ENCODE measurements at places on chromosomes 13 and 19.

DNA sequence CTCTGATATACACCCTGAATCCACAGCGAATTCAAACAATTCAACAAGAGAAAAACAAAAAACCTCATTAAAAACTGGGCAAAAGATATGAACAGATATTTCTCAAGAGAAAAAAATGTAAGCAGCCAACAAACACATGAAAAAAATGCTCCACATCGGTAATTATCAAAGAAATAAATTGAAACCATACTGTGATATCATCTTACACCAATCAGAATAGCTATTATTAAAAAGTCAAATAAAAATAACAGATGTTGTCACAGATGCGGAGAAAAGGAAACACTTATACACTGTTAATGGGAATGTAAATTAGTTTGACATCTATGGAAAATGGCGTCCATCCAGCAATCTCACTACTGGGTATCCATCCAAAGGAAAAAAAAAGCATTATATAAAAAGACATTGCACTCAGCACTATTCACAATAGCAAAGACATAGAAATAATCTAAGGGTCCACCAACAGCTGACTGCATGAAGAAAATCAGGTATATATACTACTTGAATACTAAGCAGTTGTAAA lies 1495.0 kb upstream of the PCDH20 start:
- DNase-seq, result no peak

DNA sequence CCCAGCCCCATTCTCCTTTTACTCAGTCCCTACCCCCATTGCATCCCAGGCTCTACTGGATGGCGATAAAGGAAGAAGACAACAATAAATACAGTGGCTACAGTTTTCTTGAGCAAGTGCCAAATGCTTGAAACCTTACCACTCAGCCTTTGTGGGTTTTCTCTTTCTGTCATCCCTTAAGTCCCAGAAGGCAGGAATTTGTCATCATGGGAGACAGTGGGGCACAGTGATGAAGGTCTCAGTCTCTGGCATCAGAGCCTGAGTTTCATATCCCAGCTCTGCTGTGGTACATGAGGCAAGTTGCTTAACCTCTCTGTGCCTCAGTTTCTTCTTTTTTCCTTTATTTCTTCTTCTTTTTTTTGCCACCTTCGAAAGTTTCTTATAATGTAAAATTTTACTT lies 5.1 kb upstream of the COMP start:
- no peak for DNase-seq

DNA sequence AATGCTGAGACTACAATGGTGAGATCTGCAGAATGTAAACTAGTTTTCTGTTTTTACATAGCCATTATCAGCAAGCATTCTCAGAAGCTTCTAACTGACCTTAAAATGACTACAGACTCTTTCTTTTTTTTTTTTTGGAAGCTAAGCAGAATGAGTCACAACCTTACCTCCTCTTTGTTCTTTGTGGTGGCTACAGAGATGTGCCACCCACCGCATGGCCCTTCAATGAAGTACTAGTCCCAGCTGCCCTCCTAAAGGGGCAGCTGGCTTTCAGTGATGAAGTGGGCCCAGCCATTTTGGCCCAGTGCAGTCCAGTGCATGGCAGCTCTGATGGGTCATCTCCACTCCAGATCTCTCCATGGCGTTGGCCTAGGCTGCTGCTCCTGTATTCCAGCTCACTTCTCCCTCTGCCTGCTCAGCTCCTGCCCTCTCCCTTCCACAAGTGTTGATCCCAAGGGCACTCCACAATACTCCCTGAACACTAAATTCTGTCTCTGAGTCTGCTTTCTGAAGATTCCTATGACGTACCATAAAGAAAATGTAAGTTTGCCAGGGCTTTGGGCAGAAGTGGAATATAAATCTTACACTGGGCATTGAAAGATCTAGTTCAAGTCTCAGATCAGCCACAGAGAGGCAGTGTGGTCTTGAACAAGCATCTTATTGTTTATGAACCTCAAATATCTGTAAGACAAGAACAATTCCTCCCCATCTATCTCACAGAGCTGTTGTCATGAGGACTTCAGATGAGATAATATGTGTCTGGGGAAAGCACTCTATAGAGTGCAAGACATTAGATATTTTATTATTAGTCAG lies 85.6 kb downstream of the RXFP2 start:
- no peak for DNase-seq

DNA sequence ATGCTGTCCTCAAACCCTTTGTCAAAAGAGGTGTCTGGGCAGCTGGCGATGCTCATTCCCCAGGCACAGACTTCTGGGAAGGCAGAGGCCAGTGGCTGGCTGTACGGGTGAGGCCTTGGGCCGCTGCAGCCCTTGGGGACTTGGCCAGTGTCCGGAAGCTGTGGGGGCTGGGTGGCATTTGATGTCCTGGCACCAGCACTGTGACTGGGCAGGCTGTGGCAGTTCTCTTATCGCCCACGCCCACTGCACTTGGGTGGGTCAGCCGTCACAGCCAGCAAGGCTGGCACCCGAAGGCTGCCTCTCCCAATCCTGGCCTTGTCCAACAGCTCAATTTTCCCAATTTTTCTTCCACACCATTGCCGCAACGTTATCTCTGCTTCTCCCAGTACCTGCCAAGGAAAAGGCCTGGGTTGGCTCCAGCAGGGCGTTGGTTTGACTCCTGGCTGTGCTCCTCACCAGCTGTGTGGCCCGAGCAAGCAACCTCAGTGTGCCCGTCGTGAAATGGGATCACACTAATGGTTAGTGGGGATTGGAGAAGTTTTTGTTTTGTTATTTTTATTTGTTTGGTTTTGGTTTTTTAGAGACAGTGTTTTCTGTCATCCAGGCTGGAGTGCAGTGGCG lies 12.7 kb upstream of the SLC44A2 start:
- DNase-seq, result no peak

DNA sequence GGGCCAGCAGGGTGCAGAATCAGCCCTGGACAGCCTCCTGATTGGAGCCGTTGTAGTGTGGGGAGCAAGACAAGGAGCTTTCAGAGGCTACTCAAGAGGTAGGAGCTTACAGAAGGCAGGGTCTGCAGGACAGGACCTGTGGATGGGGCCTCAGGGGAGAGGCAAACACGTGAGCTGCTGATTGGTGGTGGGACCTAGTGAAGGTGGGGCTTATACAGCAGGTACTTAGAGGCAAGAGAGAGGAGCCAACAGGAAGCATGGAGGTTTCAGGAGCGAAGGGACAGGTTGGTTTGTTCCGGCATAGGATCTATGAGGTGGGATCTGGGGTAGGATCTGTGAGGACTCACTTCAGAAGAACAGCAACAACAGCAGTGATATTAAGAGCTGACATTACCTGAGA lies 32.4 kb downstream of the ZSWIM4 start:
- no peak for DNase-seq

DNA sequence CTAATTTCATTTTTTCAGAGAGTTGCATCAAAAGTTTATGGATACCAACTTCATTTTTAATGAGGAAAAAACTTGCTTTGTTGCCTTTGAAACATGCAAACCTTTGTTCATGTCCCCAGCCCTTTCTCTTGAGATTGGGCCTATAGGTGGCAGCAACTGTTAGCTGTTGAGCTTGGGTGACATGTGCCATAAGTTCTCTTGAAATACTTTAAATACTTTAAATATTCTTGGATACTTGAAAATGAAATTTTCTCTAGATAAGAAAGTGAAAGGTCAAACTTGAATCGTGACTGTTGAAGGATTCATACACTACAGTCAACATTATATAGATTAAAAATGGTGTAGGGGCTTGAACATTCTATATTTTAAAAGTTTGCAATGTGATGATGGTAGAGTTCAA lies 294.9 kb downstream of the NDFIP2 start:
- DNase-seq, result no peak

GRCh38 chr13:99760456-99760855 lies 211.1 kb downstream of the ZIC5 start:
- no peak for DNase-seq

- no peak for DNase-seq
Observed at GRCh38 chr13:79779761-79780160, 298.8 kb downstream of the NDFIP2 start.

All from HS-5 (cell line).